ENCODE measurements at places on chromosomes 12 and 14.

DNA sequence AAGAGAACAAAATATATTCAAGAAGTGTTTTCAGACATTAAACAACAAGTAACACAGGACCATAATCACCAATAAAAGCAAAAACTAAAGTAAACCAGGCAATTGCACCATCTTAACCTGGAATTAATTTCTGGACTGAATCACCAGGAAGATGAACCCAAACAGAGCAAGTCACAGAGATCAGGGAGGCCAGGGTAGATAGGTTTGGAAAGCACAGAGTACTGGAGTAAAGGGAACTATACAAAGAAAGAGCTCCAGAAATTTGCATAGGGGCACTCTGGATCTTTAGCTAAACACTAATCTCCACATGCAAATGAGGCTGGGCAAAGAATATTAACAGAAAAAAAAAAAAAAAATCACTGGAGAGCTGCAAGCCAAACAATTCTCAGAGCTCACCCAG is 84.7 kb downstream of the NUAK1 start:
- DNase-seq, result no peak

DNA sequence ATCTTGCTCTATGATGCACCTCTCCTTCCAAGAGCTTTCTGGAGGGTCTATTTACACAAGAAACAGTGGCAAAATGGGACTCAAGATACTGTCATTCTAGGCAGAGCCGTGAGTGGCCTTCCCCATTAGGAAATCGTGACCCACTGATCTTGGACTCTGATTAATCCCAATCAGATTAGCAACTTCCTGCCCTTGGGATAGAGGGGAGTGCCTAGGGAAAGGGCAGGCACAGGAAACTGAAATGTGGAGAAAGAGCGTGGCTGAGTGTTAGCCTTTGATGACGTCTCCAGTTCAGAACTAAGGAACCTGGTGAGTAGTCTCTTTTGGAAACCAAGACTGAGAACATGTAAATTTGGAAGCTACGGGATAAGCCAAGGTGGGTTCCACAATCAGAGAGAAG is 76.1 kb downstream of the NUAK1 start:
- no peak for DNase-seq

DNA sequence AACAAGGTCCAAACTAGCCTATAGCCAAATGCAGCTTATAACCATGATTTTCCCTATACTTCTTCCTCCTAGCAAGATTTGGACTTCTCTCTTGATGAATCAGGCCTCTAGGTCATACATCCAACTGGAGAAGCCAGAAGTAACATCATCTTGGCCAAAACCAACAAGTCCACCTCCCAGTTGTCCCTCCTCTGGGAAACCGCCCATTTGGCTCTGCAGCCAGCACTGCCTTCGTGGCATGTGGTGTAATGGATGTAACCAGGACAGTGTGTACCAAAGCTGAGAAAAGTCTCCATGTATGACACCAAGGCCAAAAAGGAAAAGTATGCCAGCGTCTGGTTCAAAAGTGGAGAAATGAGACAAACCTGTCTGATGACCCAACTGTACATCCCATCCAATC is 59.3 kb upstream of the VASH1 start:
- DNase-seq, result no peak

DNA sequence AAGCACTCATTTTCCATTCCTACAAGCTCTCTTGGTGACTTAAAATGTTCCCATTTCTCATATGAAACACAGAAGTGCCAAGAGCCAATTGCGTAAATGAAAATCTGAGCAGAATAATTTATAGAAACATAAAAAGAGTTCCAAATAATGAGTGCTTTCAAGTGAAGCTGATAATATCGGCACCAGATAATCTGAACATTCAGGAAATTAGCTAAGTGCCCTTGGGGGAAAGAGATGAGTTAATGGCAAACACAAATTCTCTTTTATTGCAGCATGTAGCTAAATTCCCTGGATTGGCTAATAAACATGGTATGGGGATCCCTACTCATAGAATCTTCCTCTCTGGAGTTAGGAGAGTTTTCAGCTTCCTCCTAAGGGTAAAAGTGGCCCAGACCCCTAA is 46.7 kb downstream of the DAD1 start:
- no peak for DNase-seq

- no peak for DNase-seq
These were observed 409.0 kb downstream of the RGS6 start for GRCh38 chr14:72341237-72341636.

DNA sequence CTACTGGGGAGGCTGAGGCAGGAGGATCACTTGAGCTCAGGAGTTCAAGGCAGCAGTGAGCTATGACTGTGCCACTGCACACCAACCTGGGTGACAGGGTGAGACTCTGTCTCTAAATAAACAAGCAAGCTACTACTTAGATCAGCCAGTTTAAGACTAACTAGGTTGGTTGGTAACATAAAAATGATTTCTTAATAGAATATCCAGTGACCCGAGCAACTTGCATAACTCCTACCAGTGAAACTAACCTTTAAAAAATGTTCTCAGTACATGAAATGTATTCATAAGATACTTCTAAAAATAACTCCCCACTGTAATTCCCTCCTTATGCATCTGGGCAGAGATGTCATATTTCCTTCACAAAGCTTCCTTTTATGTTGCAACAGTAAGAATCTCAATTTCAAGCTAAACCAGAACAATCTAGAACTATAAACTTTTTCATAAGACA is 15.9 kb downstream of the TAOK3 start:
- no peak for DNase-seq

DNA sequence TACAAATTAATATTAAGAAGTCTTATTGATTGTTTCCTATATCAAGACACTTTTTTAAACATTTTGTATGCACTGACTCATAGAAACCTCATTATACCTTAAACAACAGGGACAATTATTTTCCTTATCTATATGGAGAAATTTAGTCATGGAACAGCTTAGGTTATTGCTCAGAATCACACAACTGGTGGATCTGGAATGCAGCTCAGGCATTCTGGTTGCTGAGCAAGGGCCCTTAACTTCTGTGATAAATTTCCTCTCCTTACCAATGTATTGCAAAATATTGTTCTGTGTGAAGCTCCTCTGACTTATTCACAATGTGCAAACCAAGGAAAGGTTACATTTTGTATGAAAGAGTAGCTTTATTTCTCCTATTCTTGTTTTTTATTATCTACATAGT is 817.8 kb downstream of the LRFN5 start:
- no peak for DNase-seq

DNA sequence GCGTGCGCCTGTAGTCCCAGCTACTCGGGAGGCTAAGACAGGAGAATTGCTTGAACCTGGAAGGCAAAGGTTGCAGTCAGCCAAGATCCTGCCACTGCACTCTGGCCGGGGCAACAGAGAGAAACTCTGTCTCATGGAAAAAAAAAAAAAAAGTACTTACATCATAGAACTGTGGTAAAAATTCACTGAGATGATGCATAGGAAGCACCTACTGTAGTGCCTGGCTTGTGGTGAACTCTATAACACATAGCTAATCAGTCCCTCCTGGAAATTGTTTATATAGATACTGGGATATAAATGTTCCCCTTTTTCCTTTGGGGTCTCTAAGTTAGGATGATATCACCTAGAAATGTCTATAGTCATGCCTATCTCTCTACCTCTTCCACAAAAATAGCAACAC is 89.7 kb upstream of the CPM start:
- no peak for DNase-seq

DNA sequence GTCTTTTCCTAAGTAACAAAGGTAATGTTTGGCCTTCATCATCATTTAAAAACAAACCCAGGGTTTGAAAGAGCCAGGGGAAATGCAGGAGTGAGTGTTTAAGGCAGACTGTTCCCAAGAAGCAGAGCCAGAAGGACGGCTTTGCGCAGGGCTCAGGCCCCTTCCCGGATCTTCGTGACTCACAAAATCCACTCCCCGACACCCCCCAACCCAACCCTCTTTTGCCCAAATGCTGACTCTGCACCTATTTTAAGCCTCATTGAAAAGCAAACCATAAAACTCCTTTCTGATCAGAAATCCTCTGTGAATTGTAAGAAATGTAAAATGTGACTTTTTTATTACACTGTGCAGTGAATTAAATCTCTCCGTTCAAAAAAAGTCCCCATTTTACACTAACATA is 67.5 kb downstream of the SETD3 start:
- DNase-seq, result no peak

DNA sequence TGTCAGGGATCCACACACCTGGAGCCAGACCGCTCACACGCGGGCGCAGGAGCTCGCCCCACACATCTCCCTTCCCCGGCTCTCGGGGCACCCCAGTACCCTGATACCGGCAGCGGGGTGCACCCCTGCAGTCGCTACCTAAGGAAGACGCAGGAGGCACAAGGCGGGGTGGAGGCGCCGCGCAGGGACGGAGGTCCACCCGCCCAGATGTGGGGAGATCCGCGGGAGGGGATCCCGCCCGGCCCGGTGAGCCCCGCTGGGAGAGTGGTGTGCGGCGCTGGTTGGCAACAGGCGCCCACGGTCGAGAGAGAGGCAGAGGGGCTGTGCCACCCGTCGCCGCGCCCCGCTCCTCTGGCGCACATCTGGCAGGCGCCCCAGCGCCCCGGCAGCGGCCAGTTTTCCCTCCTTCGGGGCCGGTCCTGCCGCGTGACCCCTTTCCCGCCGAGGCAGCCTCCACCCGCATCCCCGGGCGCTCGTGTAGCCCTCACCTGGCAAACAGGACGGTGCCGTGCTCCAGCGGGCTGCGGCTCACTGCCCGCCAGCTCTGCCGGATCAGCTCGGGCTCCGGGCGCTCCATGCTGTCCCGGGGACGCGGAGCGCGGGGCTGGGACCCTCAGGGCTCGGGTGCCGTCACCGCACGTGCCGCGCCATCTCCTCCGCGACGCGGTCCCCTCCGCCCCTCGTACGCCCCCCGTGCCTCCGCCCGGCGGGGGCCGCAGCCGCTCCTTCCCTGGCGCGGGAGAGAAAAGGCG is 469 bp downstream of the NGB start:
- no peak for DNase-seq

- DNase-seq, result peak; percentile 8
These were observed 7.7 kb upstream of the TMEM132D start for GRCh38 chr12:129911428-129912049.

DNA sequence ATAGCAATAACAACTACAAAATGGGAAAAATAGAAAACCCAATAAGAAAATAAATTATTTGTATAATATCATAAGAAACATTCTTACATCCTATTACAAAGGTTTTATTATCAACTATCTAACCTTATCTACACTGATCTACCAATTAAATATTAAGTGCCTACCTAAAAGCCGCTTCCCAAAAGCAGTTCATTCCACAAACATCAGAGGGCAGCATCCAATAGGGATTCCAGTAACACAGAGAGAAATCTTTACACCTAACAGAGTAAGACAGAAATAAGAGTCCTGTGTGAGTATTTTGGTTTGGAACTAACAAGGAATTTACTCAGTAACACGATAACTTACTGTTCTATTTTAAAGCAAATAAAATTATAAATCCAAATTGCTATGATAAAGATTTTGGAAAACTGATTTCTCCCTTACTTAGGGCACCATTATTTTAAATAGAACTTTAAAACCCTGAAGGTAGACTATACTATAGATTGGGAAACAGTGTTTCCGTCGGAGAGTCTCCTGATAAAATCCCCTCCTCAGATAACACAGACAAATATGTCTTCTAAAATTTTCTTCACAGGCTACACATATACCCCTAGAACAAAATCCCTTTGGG is 15.0 kb downstream of the GXYLT1 start:
- DNase-seq, result no peak

DNA sequence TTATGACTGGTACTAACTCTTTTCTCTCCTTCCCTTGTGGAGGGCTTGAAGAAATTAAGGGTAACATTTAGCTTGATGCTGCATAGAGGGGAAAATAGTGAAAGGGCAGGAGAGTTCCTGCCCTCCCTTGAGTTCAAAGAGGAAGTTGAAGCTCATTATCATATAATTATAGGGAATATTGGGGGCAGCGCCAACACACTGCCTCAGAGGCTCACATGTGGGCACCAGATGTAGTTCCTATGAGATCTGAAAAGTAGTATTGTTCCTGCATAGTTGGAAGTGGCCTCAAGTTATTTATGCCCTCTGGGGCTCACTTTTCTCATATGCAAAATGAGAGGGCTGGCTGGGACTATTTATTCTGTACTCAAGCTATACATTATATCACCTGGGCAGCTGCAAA is 33.0 kb upstream of the FGF23 start:
- DNase-seq, result no peak

DNA sequence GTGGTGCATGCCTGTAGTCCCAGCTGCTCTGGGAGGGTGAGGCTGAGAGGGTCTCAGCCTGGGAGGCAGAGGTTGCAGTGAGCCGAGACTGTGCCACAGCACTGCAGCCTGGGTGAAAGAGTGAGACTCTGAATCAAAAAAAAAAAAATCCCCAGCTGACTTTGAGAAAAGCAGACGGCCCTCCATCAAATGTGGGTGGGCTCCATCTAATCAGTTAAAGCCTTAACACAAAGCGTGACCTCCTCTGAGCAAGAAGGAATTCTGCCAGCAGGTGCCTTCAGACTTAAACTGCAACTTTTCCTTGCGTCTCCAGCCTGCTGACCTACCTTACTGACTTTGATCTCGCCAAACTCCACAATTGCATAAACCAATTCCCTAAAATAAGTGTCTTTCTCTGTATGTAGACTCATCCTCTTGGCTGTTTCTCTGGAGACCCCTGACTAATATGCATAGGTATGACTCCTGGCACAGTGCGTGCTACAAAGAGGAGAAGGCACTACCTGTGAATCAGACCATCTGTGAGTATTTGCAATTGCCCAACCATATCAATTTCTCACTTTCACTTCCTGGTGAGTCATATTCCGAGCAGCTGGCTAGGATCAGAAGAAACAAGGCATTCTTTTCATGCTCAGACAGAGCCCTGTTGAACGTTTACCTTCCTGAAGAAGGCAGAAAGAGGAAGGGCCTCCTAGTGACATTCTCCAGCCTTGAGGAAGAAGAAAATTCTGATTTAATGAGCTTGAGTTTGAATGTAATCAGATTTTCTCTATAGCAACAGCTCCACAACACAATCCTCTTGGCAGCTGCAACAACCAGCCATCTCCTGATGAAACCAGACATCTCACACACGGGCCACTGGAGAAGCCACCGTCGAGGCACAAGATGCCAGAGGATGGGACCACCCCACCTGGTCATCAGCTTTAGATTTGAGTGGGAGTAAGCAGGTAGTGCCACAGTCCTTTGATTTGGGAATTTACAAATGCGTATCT is 54.3 kb downstream of the CLMN start:
- no peak for DNase-seq

- DNase-seq, result no peak
These were observed 396.0 kb upstream of the PRICKLE1 start for GRCh38 chr12:42985506-42985905.

- DNase-seq, result no peak
These were observed 458.0 kb upstream of the ATP2B1 start for GRCh38 chr12:90166671-90167070.

DNA sequence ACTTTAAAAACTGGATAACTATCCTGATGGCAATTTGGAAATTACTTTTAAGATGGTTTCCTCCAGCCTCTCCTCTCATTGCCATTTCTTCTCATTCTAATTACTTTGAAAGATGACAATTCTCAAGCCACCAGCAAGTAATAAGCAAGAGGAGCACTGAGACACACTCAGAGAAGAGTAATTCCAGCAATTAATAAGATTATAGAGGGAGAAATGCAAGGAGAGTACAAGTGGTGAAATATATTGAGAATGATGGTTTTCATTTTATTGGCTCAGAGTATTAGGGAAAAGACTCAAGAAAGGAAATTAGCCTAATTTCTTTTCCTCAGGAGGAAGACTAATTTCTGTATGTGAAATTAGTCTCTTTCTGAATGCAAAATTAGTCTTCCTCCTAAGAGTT is 20.5 kb upstream of the MSRB3 start:
- DNase-seq, result no peak

- DNase-seq, result no peak
These were observed 671 bp upstream of the AQP2 start for GRCh38 chr12:49949866-49950265.
